Activated T-cell treated with anti-CD3 and anti-CD28 coated beads for 24 hours (primary cell): ENCODE measurements at places on chromosomes 7 and 10.

GRCh38 chr10:35212856-35213255 lies 86.2 kb downstream of the CREM start:
- DNase-seq, result no peak

GRCh38 chr10:76906256-76906655 lies 731.4 kb downstream of the KCNMA1 start:
- no peak for DNase-seq

- no peak for DNase-seq
Observed at GRCh38 chr10:125742465-125742864, 23.0 kb downstream of the EDRF1 start.

DNA sequence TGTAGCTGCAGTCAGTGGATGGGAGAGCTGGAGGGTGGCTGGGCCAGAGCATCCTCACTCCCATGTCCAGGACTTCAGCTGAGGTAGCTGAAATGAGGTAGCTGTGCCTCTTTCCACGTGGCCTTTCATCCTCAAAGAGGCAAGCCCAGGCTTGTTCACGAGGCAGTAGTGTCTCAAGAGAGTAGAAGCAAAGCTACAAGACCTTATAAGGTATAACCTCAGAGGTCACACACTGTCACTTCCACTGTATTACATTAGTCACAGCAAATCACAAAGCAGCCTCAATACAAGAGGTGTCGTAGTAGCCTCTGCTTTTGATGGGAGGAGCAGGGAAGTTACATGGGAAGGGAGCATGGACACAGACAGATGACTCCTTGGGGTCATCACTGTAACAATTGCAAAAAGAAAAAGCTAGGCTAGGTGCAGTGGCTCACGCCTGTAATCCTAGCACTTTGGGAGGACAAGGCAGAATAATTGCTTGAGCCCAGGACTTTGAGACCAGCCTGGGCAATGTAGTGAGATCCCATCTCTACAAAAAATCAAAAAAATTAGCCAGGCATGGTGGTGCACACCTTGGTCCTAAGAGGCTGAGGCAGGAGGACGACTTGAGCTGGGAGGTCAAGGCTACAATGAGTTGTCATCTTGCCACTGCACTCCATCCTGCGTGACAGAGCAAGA lies 97.5 kb downstream of the SKIDA1 start:
- DNase-seq, result no peak

GRCh38 chr7:2763597-2763996 lies 75.6 kb downstream of the AMZ1 start:
- DNase-seq, result no peak

DNA sequence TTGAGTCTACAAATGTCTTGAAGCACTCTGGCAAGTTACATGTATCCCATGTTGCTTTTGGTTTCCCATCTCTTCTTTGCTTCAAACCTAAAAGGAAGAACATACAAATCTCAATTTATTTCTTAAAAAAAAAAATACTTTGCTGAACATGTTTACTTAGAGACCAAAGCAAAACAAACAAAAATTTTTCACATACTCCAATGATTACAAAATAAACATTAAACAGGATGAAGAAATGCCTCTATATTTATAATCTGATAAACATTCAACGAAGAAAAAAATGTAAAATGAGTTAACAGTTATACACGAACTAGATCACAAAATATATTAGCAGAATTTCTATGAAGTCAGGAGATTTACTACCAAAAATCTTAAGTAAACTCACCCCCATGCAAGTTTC lies 31.3 kb downstream of the FAM204A start:
- DNase-seq, result no peak

DNA sequence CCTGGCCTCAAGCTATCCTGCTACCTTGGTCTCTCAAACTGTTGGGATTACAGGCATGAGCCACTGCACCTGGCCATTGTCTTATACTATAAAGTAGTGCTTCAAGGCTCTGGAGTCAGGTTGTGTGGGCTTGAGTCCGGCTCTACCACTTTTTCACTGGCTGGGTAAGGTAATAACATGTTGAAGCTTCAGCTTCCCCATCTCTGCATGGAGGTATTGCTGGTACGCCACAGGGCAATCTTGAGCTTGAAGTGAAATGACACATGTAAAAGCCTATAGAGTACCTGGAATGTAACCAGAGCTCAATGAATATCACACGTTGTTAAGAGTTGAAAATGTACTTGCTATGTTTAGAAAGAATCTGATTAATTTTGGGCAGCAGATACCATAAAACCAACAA lies 120.8 kb downstream of the POU6F2 start:
- no peak for DNase-seq
